ENCODE measurements at places on chromosomes 2 and 18. TPM values are rescaled to one million over a fixed set of nuclear protein-coding genes. Genes with fewer than 3 reads are reported as not detected.

DNA sequence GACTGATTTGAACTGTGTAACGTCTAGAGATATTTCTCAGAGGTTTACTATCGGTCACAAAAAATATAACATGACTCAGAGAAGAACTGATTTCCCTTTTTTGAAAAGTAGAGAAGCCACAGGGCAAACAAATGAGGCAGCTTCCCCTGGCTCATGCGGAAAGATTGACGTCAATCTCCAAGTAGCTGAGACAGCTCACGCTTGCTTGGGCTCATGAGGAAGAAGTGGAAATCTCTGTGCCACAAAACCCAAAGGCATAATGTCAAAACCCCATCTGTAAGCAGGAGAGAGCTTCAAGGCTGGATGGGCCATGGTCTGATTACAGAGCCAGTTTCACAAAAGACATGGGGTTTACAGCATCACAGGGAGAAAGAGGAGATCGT lies 188.1 kb downstream of the ARL4C start:
- DNase-seq: no peak

- DNase-seq: no peak
Observed at GRCh38 chr2:71695235-71696120, 242.1 kb downstream of the DYSF start.

DNA sequence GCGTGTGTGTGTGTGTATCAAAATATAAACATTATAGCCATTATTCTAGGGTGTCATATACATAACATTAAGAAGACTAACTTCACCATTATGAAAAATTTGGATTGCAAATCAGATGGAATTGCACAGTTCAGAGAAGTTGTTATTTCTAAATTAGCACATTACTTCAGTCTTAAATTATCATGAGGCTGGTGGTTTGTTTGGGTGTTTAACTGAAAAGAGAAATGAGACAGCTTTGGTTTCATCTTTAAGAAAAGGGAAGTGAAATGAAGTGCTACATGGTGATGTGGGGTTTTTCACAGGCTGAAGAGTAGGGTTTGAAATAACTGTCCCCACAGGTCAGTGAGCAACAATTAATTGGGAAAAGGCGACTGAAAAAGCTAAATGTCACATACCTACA lies 161.2 kb upstream of the XIRP2 start:
- DNase-seq: no peak

DNA sequence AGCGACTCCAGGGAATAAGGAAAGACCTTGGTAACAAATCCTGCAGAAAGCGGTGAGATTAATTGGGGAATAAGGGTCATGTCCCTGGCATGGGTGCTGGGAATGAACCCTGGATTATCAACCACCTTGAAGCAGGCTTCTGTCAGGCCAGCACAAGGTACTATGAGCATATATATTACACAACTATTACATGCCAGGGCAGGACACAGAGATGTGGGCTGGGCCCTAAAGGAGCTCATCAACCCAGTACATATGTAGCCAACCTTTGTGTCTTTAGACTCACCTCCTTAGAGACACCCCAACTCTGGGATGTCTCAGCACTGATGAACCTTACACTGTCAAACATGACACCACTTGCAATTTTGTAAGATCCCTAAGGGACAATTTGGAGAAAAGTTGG lies 3.4 kb downstream of the SFXN5 start:
- DNase-seq: no peak

DNA sequence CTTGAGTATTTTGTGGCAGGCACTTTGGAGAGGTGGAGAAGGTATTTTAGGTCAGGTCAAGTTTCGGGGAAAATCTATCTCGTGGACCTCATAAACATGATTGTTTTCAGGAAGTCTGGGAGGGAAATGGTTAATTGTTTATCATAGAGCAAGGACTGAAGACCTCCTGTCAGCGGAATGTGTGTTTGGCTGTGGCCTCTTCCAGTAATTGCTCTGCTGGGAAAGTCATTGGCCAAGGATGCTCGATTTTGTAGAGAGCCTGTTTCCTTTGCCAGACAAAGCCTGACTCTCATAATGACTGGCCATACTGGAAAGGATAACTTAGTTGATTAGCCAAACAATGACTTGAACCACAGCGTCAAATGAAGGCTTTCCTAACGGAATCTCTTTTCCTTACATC lies 30.0 kb downstream of the IL1R2 start:
- DNase-seq: no peak

The ITPRIPL1 gene
- 4.9 TPM for total RNA-seq

The RESP18 gene
- total RNA-seq: 1.1 TPM

All from cerebellum (tissue), 4 donors.